SK-N-DZ (cell line): ENCODE measurements at places on chromosomes 11 and 22.

GRCh38 chr22:49964136-49965090 is 3.8 kb downstream of the PIM3 start:
- DNase-seq = no peak

DNA sequence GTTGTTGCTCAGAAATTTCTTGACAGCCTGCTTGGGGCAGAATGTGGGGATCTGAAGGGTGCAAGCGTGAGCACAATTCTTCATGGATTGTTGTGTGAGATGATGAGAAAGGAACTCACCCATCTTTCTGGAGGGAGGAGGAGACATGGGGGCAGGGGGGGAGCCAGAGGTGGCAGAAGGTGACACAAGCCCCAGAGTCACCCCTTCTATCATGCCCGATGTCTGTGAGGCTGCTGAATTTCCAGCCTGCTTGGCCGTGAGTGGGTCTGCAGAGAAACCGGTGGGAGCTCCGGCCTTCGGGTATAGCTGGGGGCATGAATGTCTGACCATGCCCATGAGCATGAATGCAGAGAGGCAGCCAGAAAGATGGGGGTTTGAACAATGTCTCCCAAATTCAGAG is 870.7 kb downstream of the TBC1D22A start:
- DNase-seq = no peak

DNA sequence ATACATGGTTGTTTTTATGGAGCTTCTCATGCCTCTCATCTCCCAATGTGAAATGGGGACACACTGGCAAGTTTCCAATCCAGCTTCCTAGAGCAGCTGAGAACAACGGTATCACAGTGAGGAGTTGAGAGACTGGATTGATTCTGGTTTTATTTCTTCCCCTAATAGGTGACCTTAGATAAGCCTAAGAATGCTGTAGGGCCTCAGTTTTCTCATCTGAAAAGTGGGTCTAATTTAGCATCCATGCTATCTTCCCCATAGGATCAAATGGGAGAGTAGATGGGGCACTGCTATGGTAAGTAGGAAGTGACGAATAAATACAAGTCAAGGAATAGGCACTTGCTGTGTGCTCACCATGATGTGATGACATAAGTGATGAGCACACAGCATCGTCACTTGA is 61.1 kb upstream of the PHOX2A start:
- DNase-seq = no peak

- DNase-seq = no peak
Observed at GRCh38 chr22:50447576-50448551, 27.0 kb downstream of the SBF1 start.

- DNase-seq = no peak
Observed at GRCh38 chr11:886568-886967, 24.0 kb downstream of the CHID1 start.

DNA sequence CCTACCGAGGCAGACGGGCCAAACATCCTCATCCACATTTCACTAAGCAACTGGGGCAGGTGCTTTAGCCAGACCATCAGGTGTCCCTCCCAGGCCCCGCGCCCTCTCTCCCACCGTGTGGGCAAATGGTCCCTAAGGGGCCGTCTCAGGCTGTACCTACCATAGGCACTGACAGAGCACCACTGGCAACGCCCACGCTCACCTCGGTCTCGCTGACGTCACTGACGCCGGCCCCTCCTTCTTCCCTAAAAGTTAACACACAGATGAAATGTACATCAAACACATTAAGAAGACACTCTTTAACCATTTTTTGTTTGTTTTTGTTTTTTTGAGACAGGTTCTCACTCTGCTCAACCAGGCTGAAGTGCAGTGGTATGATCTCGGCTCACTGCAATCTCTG is 9.4 kb downstream of the TTLL1 start:
- no peak for DNase-seq

DNA sequence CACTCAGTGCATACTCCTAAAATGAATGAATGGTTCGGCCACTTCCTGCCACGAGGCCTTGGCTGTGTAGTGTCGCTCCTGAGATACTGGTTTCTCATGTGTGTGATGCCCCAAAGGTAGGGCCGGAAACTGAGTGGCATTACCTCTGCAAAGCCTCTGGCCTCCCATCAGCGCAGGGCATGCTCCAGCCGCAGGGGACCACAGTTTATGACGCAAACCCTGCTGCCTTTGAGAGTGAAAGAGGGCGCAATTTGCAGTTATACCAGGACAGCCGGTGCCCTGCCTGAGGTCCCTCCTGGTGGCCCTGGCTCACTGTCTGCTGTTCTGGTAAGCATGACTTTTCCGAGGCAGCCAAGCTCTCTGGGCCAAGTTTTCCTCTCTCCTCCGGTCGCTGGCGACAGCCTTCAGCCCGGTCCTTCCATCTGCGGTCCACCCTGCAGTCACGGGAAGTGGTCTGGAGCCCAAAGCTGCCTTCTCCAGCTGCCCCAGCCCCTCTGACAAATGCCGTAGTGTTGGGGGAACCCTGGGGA is 2.4 kb upstream of the FGF3 start:
- DNase-seq = no peak

DNA sequence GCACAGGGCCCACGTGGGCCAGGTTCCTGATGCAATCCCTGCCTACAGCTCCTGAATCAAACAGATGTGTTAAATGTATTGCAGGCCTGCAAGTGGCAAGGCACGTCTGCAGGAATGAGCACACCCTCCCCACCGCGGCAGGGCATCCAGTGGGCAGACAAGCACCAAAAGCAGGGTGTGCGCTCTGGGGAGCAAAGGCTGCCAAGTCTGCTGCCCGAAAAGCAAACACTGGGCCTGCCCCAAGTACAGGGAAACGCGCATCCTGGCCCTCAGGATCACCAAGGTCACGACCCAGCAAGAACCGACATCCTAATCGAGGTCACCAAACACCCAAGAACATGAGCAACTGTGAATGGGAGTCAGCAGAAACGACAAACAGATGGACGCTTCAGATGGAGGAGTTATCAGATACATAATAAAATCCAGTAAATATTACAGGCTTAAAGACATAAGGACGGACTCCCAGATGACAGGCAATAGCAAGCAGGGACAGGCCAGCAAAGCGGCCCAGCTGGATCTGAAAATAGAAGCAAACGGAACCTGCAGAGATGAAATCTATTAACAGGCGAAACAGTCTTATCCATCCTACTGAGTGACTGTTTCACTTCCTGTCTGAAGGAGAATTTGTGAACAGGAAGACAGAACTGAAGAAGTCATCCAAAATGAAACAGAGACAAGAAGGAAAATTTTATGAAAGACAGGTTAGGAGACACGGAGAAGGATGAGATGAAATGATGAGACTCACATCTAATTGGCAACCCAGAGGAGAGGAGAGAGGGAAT is 26.7 kb downstream of the CARS1 start:
- DNase-seq = no peak

DNA sequence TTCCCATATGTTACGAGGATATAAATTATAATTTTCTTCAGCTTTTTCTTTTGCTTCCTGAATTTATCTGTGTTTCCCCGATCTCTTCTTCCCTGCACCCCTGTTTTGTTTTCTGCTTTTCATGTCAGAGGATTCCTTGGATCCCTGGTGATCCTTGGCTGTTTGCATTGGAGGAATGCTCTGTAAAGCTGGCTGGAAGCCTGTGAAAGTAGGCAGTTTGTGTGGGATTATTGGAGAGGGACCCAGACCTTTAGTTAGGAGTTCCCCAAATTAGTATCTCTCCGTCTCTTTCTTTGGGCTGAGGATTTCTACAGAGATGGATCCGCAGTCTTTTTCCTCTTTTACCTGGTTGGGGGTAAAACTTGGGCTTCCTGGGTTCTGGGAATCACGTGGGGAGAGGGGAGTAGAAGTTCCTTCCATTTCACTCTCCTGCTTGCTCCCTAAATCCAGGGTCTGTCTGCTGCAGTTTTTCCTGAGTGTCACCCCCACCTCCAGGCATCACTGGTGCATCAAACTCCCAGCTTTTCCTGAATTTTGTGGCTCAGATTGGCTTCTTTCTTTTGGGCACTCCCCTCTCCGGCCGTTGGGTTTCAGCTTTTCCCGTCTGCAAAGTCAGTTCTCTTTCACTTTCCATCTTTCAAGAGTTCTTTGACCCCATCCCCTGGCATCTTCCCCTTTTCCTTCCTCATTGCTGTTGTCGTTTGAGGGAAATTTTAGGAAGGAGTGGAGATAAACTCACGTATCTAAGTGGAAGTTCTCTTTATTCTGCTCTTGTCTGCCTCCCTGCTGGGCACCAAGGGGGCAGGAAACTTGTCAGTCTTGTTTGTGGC is 79.1 kb upstream of the ALX4 start:
- no peak for DNase-seq

DNA sequence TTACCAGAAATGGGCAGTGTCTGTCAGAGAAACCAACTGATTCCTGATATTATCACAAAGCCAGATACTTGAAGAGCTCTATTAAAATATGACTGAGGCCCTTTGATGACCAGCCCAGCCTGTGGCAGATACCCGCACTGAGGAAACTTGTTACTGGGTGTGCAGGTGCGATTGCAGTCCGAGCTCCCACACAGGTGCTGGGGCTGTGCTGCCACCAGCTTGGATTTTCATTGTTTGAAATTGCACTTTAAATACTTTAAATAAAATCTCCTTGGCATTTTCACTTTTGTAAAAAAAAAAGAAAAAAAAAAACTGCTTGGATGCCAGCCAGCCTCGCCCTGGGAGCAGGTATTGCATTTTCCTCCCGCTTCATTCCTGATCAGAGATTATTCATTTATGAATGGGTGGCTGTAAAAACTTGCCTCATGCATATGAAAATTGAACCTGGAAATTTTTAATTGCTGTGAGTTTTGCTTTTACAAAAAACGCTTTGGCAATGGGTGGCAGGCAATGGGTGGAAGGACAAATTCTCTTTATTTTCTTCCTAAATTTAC is 21.2 kb downstream of the EHF start:
- no peak for DNase-seq

DNA sequence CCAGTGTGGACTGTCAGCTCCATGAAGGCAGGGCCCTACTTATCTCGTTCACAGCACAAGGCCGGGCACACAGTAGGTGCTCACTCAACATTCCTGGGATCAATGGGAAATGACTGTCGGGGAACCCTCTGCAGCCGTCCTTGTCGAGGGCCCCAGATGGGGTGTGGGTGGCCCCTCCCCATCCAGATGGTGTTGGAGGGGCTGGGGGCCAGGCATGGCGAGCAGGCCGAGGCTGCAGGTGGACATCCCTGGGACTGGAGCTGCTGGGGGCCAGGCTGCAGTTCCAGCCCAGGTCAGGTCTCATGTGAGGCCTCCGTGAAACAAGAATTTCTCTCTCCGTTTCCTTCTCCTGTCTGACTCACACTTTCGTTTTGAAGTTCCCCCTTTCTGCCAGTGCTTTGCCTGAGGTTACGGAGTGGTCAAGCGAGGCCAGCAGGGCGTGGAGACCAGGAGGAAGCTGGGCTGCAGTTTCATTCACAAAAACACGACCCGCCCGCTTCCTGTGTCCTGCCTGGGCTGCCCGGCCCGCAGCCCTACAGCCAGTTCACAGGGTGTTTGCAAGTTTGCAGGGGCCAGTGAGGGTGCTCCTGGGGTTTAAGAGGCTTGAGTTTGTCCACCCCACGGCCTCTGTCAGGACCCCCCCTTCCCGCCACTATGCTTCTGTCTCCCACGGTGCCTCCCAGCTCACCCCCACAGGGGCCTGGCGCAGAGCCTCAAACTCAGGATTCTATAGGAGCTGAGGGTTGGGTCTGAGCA is 4.5 kb downstream of the MYEOV start:
- no peak for DNase-seq

DNA sequence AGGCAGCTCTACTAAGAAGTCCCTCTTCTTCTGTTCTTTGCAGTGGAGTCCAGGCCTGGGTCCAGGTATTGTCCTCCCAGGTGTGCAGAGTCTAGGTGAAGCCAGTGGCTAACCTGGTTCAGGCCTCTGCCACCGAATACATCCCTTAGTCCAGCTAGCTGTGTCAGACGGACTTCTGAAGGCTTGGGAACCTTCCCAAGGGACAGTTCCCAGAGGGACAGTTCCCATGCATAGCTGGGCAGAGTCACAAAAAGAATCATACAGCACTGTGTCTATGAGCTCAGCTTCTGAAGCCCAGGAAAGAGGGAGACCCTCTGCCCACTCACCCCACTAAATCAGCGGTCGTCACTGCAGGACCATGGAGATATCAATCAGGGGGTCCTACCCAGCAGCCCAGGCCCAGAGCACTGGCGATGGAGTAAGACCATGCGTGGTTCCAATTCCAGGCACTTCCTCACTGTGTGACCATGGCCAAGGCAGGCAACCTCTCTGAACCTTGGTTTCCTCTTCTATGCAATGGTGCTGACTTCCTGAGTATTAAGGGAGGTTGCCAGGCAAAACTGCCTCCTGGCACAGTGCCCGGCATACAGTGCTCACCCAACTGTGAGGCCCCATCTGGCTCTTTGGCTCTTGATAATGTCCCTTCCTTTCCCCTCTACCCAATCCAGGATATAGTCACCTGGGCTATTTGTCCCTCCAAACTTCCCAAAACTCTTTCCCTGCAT is 3.4 kb downstream of the MS4A10 start:
- no peak for DNase-seq

DNA sequence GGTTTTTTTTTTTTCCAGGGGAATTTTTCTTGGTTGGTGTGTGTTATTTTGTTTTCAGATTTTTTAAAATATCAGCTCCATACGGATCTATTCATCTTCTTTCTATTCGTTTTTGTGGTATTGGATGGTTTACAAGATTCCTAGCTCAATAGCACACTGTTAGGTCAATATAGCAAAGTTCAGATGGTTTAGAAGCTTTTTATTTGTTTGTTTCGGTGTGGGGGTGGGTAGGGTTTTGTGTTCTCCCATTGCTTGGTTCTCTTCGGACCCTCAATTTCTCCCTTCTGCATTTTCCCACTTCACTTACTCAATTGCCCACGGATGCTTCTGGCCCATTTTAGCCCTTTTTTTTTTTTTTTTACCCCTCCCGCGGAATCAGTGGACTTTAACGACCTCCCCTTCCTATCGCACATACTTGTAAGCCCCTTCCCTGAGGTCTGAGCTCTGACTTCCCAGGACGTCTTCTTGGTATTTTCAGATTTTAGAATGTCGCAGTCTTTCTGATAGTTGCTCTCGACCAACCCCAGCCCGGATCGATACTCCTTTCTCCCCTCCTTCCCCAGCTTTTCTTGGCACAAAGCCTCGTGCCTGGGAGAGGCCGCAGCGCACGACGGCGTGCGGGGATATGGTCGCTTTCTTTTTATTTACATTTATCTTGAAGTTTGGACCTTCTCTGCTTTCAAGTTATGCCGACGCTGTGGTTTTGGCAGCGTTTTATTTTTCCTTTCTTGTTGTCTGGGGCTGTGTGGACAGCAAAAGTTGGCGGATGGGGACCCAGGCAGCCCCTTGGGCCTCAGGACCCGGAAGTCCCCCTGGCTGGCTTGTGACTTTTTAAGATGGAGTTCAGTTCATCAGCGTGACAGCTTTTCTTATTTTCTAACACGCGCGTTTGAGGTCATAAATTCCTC is 4.4 kb upstream of the SPDYC start:
- DNase-seq = no peak

GRCh38 chr11:46895821-46896220 is 22.5 kb downstream of the LRP4 start:
- DNase-seq = no peak

GRCh38 chr11:107665018-107665417 is 46.8 kb downstream of the SLN start:
- no peak for DNase-seq
